NCI-H146 (cell line): ENCODE measurements at places on chromosomes 2 and 18.

DNA sequence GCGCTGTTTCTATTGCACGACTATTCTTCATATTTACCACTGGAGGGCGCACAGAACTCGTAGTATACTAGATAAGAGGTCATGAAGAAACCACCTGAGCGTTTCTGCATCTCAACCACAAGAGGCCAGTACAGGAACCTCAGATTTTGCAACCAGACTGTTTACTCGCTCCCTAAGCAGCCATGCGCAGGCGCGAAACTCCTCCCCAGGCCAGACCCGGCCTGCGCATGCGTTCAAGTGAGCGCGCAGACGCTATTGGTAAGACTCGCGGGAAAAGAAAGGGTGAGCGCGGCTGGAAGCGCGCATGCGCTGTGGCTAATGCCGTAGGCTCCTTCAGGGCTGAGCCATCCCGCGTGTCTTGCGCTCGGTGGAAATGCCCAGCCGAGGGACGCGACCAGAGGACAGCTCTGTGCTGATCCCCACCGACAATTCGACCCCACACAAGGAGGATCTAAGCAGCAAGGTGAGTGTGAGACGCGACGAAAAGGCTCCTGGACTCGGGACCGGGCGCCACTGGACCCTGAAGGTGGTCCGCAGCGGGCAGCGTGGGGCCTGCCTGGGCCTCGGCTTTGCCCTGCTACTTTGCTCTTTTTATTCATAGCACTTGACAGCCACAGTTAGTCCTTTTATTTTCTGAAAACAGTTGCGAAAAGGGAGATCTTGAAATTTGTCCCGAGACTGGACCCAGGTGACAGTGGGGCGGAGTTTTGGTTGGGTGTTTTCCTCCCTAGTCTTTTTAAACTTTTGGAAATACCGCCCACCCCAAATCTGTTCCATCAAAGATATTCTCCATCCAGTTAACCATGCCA lies at the start of gene ASNSD1:
TSS of gene ASNSD1 (plus strand) at position 312 of the 809 bp plus-strand sequence. CDS start 4,674 bp downstream, outside the sequence.
- peak; percentile 98 for DNase-seq

- DNase-seq, result no peak
These were observed 218.7 kb downstream of the RBM43 start for GRCh38 chr2:151042964-151043363.

DNA sequence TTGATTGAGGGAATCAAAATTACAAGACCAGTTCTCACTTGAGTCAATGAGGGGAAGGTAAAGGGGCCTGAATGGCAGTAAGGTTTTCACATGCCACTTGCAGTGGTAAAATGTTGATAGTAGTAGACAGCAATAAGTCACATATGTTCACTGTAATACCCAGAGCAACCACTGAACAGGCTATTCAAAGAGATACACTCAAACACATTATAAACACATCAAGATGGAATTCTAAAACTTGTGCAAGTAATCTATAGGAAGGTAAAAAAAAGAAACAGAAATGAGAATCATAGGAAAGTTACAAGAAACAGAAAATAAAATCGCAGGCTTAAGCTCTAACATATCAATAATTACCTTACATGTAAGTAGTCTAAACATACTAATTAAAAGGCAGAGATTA lies 86.6 kb upstream of the AFF3 start:
- no peak for DNase-seq

DNA sequence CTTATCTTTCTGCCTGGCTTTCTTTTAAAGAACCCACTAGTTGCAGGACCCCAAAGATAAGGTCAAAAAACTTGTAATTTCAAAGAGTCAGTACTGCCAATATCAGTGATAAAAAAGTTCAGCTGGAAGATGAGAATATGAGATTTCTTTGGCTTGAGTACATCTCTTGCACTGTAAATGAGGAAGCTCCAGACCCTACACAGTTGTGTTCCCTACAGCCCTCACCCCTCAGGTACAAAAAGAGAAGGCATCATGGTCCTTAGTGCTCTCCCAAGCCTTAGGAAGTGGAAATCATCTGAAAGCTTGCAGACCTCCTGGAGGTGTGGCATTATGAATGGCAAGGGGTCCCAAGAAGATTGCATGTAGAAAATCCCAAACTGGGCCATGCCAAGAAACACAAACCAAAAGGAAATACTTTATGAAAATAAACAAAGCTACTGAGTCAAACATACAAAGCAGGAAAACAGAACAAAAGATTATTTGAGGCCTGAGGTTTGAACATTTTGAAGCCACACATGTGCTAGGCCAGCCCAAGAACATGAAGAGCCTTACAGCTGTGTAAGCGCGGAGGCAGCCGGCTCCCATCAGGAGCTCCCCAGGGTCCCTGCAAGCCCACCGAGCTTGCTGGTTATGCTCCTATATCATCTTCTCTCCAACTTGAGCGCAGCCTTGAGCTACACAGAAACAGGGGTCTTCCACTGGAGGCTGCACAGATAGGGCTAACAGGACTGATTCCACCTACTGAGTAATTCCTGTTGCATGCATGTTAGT lies 217.0 kb downstream of the OSR1 start:
- no peak for DNase-seq

DNA sequence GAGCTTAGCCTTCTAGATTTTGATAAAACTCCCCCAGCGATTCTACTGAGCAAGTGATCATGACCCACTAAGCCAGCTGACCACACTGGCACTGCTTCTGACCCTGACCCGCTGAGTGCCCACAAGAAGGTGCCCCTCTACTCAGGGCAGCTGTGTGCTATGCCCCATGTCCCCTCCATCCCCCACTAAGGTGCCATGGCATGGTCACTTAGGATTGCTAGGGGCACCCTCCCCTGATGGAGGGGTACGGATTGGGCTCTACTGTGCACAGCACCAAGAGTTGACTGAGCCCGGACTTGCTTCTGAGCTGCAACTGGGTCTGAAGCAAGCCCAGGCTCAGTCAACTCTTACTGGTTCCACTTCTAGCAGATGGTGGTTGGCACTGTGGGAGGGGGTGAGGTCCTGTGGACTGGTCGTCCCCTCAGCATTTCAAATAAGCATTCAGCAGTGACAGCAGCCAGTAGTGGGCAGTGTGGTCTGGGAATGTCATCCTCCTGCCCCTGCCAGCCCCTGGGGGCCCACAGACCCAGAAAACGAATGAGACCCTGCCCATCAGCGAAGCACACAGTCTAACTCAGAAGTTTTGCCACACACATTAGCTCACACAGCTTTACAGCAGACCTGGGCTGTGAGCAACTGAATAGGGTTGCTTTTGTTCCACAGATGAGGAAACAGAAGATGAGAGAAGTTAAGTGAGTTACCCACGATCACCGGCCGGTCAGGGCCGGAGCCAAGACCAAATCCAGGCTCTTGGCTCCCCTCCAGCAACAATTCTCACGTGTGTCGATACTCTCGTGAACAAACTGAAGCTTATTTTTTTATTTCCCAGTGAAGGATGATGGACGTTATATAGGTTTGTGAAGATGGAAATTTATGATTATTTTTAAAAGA lies 52.1 kb upstream of the FOSL2 start:
- no peak for DNase-seq

GRCh38 chr2:43018179-43019024 lies 208.0 kb downstream of the ZFP36L2 start:
- no peak for DNase-seq

GRCh38 chr2:19844750-19845149 lies 57.0 kb downstream of the TTC32 start:
- DNase-seq, result no peak

DNA sequence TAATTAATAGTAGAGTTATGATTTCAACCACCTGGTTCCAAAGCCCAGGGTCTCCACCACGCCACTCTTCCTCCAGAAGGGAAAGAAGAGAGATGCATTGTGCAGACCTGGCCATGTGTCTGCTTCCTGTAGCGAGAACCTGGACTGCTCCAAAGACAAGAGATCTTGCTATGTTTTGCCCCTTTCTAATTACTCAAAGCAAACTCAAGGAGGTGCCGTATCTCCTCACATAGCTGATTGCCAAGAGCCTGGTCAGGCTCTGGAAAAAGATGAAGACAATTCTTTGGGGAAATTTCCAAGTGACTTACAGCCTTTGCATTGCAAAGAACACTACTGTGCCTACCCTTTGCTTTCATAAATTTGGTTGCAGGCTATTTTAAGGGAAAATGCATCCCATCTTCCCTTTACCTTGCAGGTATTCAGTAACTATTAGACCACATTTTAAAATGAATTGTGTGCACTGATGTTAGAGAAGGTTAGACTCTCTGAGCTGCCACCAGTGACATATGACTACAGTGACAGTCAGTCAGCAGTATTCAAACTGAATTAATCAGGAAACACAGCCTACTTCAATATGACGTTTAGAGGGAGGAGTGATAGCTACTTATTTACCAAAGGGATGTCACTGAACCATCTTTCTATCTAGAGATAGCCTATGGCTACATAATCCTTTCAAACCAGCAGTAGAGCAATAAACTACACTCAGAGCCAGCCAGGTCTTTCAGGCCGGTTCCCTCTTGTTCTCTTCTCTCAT lies 842.1 kb upstream of the FANCL start:
- peak; percentile 11 for DNase-seq

DNA sequence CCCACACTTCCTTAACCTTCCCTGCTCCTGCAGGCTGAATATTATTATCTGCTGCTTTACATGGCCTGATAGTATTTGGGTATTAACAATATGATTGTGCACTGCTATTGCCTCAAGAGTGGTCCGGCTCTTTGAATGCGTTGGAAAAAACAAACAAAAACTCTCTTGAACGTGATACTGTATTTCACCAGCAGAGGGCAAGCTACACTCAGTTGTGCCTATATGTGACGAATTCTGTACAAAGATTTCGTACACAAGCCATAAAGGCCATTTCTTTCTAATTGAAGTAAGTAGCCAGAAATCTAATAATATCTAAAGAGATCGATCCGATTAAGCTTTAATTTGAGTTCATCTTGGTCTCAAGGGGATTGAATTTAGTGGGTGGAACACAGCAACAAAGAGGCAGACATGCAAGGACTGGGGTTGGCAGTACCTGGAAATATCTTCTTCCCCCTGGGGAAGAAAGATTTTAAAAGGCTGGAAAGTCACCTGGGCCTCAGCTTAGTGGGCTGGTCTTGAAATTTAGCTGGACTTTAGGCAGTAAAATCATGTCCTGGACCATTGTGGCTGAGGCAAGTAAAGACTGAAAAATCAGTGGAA lies 49.3 kb upstream of the RAB6D start:
- peak; percentile 43 for DNase-seq

DNA sequence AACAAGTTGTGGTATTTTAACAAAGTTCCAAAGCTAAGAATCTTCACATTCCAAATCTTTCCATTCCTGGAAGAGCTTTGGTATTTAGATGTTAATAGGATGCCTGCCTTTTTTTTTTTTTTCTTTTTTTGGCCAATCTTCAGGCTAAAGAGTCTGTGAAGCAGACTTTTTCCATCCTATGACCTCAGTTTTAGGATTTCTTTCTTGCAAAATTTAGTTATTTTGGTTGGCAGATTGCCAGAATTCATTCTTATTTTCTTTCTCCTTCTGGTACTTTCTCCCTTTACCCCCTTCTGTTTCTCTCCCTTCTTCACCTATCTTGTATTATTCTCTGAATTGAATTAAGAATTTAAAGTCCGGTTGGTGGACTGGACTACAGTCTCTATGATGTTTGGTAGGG lies 217.8 kb upstream of the REV1 start:
- DNase-seq, result no peak

- no peak for DNase-seq
These were observed 34.7 kb upstream of the GPR17 start for GRCh38 chr2:127611076-127611925.

GRCh38 chr2:64524604-64525316 lies 632 bp downstream of the AFTPH start:
- peak; percentile 58 for DNase-seq

DNA sequence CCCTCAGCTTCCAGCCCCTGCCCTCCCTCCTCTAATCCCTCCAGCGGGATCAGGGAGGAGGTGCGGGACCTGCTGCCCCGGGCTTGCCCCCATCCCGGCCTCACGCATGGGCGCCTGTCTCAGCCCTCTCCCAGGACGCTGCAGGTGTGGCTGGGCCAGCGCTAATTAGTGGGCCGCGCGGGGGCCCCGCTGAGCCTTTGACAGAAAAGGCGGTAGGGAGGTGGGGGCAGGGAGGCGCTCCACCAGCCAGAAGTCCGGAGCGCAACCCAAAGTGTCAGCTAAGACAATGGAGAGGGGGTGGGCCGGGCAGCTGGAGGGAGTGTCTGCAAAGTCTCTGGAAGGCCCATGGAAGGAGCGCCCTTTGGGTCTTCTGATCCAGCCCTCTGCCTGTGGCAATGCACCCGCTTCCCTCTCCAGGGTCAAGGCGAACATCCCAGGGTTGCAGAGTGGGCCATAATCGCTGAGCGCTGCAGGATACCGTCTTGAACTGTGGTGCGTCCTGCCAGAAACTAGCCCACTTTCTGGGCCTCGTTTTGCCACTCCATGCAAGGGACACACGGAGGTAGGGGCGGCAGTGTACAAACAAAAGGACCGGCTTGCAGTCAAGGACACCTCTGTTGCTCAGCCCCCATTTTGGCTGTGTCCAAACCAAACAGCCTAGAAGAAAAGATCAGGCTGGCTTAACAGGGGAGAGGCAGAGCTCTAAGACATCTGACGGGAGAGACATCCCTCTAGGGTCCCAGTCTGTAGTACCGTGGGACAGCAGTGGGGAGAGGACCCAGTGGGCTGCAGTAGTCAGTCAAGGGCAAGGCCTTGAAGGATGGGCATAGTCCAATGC lies 3.5 kb downstream of the ATP6V1B1 start:
- peak; percentile 74 for DNase-seq

GRCh38 chr2:30224151-30224550 lies 7.2 kb upstream of the LBH start:
- no peak for DNase-seq

- no peak for DNase-seq
These were observed 93.7 kb downstream of the CERKL start for GRCh38 chr2:181563101-181563692.

DNA sequence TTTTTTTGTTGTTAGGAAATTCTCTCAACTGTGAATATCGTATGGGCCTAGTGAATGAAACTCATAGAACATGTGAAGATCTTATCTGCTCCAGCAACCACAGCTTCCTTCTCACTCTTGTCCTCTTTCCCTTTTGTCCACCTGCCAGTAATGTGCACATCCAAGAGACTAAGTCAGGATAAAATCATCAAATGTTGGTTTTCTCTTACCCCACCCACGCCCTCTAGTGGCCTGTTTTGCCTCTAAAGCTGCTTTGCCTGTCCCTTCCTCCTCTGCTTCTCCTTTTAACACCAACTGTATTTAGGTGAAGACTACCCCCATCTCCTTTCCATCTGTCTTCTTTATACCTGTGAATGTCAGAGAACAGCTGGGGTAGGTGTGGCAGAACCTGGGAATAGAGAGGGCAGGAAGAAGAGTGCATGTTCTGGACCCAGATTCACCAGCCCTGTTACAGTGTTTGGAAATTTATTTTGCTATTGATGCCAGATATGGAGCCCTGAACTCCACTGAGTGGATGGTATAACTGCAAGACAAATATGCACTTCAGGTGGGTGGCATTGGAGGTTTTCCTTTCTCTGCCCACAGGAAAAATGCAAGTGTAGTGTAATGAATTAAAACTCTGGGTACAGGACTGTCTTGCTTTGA lies 8.4 kb upstream of the MGAT5 start:
- peak; percentile 80 for DNase-seq

- DNase-seq, result no peak
These were observed 125.9 kb upstream of the KCNH7 start for GRCh38 chr2:162964513-162964912.

DNA sequence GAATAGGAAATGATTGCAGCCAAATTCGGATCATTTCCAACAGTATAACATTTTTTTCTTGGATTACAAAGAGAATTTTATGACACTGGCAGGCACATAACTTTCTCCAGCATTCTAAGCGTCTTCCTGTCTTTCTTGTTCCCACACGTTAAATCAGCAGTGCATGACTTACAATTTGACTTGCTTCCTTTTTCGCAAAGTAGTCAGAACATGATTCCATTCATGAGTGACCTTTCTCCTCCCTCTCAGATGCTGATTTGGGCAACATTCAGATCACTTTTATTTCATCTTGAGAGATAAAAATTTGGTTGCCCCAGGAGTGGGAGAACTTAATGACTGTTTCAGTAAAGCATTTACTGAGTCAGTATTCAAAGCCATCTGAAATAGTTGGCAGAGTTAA lies 858.7 kb upstream of the ACVR2A start:
- no peak for DNase-seq
